ENCODE measurements at places on chromosomes 3 and 15.
A peak's percentile ranks its signal among the peaks of the same experiment; 100 is the strongest.

GRCh38 chr15:50627351-50628055 lies 59.1 kb downstream of the TRPM7 start:
- DNase-seq: no peak

GRCh38 chr15:73518876-73519733 lies 76.1 kb downstream of the REC114 start:
- DNase-seq: peak; percentile 21

DNA sequence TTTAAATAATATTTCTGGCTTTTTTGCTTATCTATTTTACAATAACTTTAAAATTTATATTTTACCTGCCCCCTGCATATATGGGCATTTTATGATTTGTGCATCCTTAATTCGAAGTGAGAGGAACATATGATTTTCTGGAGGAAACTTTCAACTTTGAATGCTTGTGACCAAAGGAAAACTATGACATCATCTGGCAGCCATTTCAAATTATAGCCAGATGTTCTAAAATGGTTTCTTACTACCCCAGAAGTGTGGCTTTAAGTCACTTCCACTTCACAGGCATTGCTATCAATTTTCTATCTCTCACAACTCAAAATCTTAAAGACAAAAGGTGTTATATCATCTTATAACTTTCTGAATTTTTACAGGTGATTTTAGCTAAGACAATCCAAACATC lies 508.8 kb downstream of the RBMS3 start:
- no peak for DNase-seq

- DNase-seq: no peak
Observed at GRCh38 chr3:133988631-133989161, 41.0 kb downstream of the SLCO2A1 start.

GRCh38 chr15:99619712-99620111 lies 53.9 kb downstream of the MEF2A start:
- no peak for DNase-seq

Data from suppressor macrophage treated with lipopolysaccharide for 4 hours (primary cell).